Thyroid gland (tissue), 4 donors: ENCODE measurements at places on chromosomes 4 and X.

DNA sequence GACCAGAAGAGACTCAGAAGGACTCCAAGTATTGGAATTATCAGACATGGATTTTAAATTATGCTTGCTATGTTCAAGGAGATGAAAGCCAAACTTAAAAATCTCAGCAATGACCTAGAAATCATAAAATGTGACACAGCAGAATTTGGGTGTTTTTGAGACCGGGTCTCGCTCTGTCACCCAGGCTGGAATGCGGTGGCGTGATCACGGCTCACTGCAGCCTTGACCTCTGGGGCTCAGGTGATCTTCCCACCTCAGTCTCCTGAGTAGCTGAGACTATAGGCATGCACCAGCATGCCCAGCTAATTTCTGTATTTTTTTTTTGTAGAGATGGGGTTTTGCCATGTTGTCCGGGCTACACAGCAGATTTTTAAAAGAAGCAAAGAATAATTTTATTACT, 12.7 kb downstream of the TAB3 start:
- DNase-seq, result peak; percentile 12
- H3K4me1 ChIP-seq, result no peaks in the 10 kb centered on the region
- no peak overlapping the region for H3K4me3 ChIP-seq
- H3K27me3 ChIP-seq, result no peaks in the 10 kb centered on the region

GRCh38 chr4:54093324-54094240, 6.4 kb upstream of the GSX2 start:
- no peak overlapping the region for H3K4me3 ChIP-seq
- H3K27ac ChIP-seq, result no peak overlapping the region
- peaks cover 9% of the 10 kb centered on the region for H3K4me1 ChIP-seq
- H3K36me3 ChIP-seq, result no peaks in the 10 kb centered on the region
- no peak for DNase-seq

GRCh38 chrX:74536832-74537371, 77.5 kb downstream of the RLIM start:
- H3K36me3 ChIP-seq, result no peaks in the 10 kb centered on the region
- DNase-seq, result peak; percentile 68
- peak overlapping the region; percentile 32 for H3K4me3 ChIP-seq
- no peaks in the 10 kb centered on the region for H3K27me3 ChIP-seq
- peak overlapping the region; percentile 77 for H3K27ac ChIP-seq

DNA sequence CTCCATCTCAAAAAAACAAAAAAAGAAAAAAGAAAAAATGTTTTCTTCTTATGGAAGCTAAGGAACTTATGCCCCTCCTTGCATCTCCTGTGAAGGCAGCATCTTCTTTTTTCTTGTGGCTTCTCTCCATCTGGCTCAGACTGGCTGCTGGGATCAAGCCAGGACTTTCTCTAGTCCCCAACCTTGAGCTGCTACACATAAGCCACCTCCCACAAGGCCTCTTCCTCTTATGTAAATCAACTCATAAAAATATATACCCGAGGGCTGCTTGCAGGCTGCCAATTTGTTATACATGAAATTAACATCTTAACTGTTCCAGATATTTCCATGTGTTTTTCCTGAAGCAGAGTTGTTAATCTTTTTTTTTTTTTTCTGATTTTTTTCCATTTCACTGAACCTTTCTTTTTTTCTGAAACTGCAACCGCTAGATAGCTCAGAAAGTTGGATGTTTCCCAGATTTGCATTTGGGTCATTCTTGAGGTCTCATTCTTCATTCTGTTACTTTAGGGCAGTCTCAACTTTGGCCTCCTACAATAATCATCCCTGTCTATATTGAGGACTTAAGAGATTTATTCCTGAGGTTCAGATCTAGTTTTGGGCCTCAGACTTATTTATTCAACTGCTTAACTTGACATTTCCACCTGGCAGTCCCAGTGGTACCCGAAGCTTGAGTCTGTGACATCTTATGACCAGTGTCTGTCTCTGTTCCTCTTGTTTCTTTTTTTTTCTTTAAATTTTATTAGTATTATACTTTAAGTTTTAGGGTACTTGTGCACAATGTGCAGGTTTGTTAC, 10.3 kb downstream of the SNX25 start:
- peaks cover 33% of the 10 kb centered on the region for H3K4me1 ChIP-seq
- H3K36me3 ChIP-seq, result no peaks in the 10 kb centered on the region
- peak overlapping the region; percentile 53 for H3K27ac ChIP-seq
- DNase-seq, result peak; percentile 69
- H3K27me3 ChIP-seq, result no peaks in the 10 kb centered on the region

DNA sequence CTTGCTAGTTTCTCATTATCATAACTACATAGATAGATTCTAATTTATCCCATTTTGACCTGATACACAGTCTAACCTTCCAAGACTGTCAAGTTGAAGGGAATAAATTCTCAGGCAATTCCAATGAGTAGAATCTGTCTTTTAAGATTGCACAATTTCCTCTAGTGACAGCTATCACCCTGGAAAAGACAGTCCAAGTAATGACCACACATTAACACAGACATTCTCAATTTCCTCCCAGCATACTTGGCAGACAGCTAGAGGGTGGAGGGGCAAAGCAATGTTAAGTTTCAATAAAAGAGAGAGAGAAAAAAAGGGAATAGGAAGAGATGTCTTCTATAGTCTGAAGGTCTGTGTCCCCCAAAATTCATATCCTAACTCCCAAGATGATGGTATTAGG, 234.7 kb downstream of the LDB2 start:
- no peaks in the 10 kb centered on the region for H3K36me3 ChIP-seq
- H3K27me3 ChIP-seq, result no peaks in the 10 kb centered on the region
- H3K27ac ChIP-seq, result no peak overlapping the region
- H3K4me3 ChIP-seq, result no peak overlapping the region
- no peak for DNase-seq

- no peaks in the 10 kb centered on the region for H3K36me3 ChIP-seq
- no peak overlapping the region for H3K4me3 ChIP-seq
- no peak for DNase-seq
- no peak overlapping the region for H3K27ac ChIP-seq
- H3K27me3 ChIP-seq, result no peaks in the 10 kb centered on the region
Observed at GRCh38 chr4:3807822-3808496, 41.8 kb downstream of the ADRA2C start.

DNA sequence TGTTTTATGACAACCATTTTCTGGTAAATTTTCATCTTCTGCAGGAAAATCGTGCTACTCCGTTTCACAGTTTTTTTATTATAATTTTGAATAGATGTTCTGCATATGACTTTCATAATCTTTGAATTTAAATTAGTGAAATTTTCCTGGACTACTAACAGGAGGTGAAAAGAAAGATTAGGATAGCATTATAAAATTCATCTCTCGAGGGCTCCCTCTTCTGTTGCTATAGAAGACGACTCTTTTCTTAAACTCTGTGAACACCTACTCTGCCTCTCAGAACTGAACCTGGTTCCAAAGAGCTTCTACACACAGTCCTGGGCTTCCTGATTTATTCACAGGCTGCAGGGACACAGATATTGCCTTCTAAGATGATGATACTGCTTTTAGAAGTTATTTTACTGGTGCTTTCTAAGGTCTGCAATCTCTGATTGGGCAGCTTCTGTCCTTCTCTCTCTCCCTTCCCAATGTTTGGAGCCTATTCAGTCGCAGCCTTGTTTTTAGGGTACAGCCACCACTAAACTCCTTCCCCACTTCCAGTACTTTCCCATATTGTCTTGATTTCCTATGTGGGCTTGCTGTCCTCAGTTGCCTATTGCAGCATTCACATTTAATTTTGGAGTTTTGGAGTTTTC, 10.1 kb upstream of the SAP30 start:
- H3K36me3 ChIP-seq, result no peaks in the 10 kb centered on the region
- no peak overlapping the region for H3K27ac ChIP-seq
- DNase-seq, result no peak
- no peak overlapping the region for H3K4me3 ChIP-seq
- no peaks in the 10 kb centered on the region for H3K4me1 ChIP-seq

GRCh38 chr4:141686879-141687278, 50.5 kb downstream of the IL15 start:
- no peak overlapping the region for H3K4me3 ChIP-seq
- peak; percentile 15 for DNase-seq
- no peaks in the 10 kb centered on the region for H3K27me3 ChIP-seq

DNA sequence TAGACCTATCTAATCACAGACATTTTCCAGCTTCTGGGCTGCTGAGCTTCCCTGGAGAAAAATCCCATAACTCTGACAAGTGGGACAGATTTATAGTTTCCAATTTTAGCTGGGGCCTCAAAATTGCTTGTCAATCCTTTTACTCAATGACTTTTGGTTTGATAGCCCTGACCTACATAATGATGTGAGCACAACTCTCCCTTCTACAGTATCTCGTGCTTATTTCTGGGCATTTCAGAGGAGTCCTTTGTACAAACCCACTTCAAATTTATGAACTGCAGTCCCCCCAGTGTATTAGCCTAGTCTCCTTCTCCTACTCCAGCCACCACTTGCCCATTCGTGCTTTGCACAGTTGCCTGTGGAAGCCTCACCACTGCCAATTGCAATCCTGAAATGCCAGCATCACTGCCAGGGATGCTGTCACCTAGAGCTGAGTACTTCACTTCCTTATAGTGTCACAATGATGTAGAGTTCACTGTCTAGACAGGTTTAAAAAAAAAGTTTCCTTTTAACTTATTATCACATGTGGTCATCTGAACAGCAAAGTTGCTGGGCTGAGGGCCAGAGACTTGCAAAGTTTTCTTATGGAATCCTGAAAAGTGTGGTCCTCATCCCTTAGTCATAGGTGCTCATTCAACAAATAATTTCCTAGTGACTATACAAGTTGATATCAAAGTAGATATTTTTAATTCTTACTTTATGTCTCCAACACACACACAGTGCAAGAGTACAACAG, 21.2 kb downstream of the TRAM1L1 start:
- no peak for DNase-seq
- H3K27ac ChIP-seq, result no peak overlapping the region
- H3K4me1 ChIP-seq, result no peaks in the 10 kb centered on the region
- H3K27me3 ChIP-seq, result no peaks in the 10 kb centered on the region
- no peaks in the 10 kb centered on the region for H3K36me3 ChIP-seq

- H3K27me3 ChIP-seq, result no peaks in the 10 kb centered on the region
- no peaks in the 10 kb centered on the region for H3K36me3 ChIP-seq
- no peaks in the 10 kb centered on the region for H3K4me1 ChIP-seq
- no peak overlapping the region for H3K27ac ChIP-seq
- no peak overlapping the region for H3K4me3 ChIP-seq
Observed at GRCh38 chrX:19658030-19658429, 142.7 kb upstream of the MAP3K15 start.

- no peak for DNase-seq
- H3K27me3 ChIP-seq, result no peaks in the 10 kb centered on the region
- no peak overlapping the region for H3K27ac ChIP-seq
- H3K4me1 ChIP-seq, result no peaks in the 10 kb centered on the region
- H3K4me3 ChIP-seq, result no peak overlapping the region
Observed at GRCh38 chr4:181971411-181971810, 271.8 kb upstream of the TENM3 start.

GRCh38 chr4:86497980-86498862, 95.9 kb upstream of the PTPN13 start:
- no peak overlapping the region for H3K27ac ChIP-seq
- no peak overlapping the region for H3K4me3 ChIP-seq
- DNase-seq, result no peak
- no peaks in the 10 kb centered on the region for H3K27me3 ChIP-seq

DNA sequence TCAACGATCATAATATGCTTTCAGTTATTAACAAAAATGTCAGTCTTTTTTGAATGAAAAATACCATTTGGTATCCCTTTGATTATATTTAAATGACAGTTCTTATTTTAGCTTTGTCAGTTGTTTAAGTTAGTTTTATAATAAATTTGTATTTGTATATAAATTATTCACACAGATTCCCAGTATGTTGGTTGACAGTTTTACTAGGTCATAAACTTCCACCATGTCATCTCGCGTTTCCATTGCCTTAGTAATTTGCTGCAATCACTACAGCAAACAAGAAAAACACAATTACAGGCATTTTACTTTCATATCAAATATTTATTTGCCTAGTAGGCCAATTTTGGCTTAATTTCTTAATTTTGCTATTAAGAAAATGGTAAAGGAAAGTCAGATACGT, 109.6 kb upstream of the ANK2 start:
- H3K4me1 ChIP-seq, result no peaks in the 10 kb centered on the region
- H3K4me3 ChIP-seq, result no peak overlapping the region
- no peak overlapping the region for H3K27ac ChIP-seq
- H3K36me3 ChIP-seq, result no peaks in the 10 kb centered on the region
- no peak for DNase-seq

DNA sequence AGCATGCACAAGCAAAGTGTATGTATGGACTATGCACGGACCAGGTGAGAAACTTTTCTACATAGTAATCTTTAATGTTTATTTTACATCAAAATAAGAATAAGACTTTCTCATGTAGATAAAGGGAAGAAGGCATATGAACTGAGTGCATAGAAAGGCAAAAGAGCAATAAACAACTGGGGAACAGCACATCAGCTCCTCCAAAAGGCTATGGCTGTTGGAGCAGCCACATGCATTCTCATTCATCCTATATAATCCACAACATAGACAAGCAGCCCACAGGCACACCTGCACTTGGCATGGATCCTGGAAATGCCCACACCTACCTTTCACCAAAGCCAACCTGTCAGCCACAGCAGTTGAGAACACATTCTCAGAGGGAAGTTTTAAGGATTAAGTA, 586.9 kb upstream of the INTU start:
- H3K36me3 ChIP-seq, result no peaks in the 10 kb centered on the region
- H3K27me3 ChIP-seq, result no peaks in the 10 kb centered on the region
- H3K27ac ChIP-seq, result no peak overlapping the region
- peaks cover 13% of the 10 kb centered on the region for H3K4me1 ChIP-seq
- no peak overlapping the region for H3K4me3 ChIP-seq

- no peak overlapping the region for H3K4me3 ChIP-seq
- no peak for DNase-seq
- no peaks in the 10 kb centered on the region for H3K27me3 ChIP-seq
- no peaks in the 10 kb centered on the region for H3K36me3 ChIP-seq
Observed at GRCh38 chr4:65589331-65589730, 81.0 kb downstream of the EPHA5 start.

DNA sequence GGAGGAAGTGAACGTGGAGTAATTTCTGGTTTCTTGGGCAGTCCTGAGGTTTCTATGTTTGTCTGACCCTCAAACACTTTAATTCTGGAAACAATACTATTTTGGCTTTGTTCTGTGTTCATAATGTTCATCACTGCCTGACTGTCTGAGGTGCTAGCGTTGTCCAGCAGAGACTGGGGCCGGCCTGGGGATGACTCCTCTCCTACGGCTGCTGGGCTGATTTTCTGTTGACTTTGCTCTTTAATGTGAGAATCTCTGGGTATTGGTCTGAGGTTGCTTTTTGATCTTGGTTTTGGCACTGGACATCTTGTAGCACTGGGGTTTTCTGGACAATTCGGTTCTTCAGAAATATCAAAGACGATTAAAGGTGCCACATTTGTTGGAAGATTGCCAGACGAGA, 75.8 kb downstream of the RPS3A start:
- H3K4me1 ChIP-seq, result peaks cover 16% of the 10 kb centered on the region
- no peaks in the 10 kb centered on the region for H3K36me3 ChIP-seq
- no peaks in the 10 kb centered on the region for H3K27me3 ChIP-seq
- DNase-seq, result peak; percentile 21
- peak overlapping the region; percentile 12 for H3K27ac ChIP-seq

DNA sequence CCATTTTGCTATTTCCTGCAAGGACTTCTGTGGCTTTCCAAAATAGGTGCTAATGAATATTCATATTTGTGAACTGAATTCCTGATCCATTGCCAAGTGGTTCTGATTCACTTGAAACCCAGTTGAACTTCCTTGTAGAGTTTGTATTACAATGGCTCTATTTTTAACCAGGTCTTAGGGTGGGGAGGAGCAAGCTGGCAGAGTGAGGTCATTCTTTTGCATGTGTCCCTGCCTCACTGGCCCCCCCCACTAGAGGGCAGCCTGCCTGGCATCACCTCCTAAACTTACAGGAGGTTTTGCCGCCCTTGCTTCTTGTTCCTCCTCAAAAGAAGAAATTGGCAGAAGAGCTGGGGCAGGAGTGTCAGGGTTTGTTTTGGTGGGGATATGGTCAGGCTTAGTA, 10.5 kb downstream of the PTTG2 start:
- no peaks in the 10 kb centered on the region for H3K27me3 ChIP-seq
- peak; percentile 70 for DNase-seq
- H3K36me3 ChIP-seq, result no peaks in the 10 kb centered on the region
- no peak overlapping the region for H3K4me3 ChIP-seq
